A375 (cell line): ENCODE measurements at places on chromosomes 5 and 9. TPM values are rescaled to one million over a fixed set of nuclear protein-coding genes. Genes with fewer than 3 reads are reported as not detected.

PCDHB13 gene
- 2.4 and 2.9 TPM in 2 replicates for total RNA-seq

DMRT2 gene
- total RNA-seq, result 20.0 and 21.1 TPM in 2 replicates

ZNF608 gene
- total RNA-seq, result 18.5 and 23.3 TPM in 2 replicates

SV2C gene
- total RNA-seq, result not detected in 2 replicates

CFAP77 gene
- total RNA-seq, result 0.26 TPM in 1 of 2 replicates, not detected in the other

BARHL1 gene
- total RNA-seq, result not detected in 2 replicates
